Stimulated activated CD4-positive, alpha-beta T cell treated with anti-CD3 and anti-CD28 coated beads, Interleukin-15, amount 100 ng/mL, for 24 hours (primary cell): ENCODE measurements at places on chromosomes 7 and 10.

GRCh38 chr10:118970770-118971169, 58.7 kb upstream of the NANOS1 start:
- DNase-seq: no peak

DNA sequence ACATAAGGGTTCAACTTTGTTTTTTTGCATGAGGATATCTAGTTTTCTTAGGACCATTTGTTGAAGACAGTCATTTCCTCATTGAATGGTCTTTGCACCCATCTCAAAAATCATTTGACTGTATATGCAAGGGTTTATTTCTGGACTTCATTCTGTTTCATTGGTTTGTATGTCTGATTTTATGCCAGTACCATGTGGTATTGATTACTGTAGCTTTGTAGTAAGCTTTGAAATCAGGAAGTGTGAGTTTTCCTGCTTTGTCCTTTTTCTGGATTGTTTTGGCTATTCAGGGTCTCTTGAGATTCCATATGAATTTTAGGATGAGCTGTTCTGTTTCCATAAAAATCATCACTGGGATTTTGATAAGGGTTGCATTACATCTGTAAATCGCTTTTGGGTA, 63.9 kb downstream of the SND1 start:
- no peak for DNase-seq

DNA sequence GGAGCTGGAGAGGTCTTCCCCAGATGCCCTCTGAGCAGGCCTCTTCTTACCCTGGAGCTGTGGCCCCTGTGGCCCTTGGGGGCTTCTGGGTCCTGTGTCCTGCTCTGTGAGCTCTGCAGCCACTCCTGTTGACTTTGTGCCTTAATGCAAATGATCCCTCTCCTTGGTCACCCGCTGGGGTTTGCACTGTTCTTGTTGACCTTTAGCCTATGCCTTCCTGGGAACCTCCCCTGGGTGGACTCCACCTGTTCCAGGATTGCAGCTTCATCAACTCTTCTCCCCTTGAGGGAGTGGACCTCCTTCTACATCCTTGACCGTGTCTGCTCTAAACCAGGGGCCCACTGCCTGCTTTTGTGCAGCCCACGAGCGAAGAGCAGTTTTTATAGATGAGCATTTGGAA, 58.6 kb upstream of the CTBP2 start:
- no peak for DNase-seq

DNA sequence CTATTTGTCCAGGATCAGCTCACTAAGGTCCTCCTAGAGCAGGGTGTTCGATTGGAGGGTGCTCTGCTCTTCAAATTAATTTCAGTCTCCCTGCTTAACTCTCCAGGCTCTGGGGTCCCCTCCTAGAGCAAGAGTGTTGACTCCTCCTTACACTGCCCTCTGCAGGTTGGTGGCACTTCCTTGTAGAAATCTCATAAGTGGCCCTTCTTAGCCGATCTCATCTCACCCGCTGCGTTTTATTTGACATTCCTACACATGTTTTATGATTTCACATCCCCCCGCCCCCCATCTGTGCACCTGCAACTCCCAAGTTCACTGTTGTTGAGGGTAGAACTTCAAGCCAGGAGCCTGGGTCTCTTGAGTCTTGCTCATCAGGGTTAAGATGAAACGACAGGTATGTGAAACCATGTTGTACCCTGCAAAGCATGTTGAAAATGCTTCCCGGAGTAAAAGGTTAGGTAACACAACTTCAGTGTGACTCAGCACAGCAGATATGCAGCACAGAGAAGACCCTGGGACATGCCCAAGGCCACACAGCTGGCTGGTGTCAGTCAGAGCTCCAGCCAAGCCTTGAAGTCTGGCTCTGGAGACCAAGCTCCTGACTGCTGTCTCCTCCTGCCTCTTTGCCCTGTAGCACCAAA, 171.2 kb downstream of the PRKAG2 start:
- DNase-seq: peak; percentile 17

DNA sequence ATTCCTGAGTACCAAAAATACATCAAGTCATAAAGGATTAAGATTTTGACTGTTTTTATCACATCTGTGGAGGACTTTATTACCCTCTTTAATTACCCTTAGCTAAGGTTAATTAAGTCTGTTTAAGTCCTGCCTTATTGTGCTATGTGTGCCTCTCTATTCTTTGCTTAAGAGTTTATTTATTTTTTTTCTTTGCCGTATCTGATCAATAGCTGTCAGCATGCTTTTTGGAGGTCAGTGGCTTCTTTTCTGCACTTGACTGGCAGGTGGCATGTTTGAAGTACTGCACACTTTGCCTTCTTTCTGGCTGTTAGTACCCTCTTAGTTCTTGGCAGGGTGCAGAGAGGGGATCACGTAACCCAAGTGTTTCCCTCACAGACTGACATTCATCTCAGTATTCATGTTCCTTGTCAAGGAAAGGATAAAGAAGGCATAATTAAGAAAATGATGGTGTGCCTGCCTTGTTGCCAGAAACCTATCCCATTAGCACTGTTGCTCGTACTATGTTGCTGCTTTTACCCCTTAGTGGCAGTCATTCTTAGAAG, 225.8 kb downstream of the EXOC4 start:
- no peak for DNase-seq

DNA sequence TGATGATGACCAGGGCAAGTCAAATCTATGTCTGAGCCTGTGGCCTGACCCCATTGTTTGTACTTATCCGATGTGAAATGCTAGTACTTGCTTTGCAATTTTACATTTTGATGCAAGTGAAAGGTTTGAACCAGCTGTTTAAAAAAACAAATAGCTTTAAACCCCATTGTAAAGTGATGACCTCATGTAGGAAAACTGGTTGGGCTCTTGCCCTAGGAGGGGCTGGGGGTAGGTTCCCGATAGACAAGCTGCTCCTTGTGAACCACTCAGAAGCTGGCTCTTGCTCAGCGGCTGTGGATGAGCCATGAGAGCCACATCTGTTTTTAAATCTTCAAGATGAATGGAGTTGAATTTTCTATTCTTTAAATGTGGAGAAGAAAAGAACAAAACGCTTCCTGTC, 185.3 kb downstream of the WDR11 start:
- no peak for DNase-seq

DNA sequence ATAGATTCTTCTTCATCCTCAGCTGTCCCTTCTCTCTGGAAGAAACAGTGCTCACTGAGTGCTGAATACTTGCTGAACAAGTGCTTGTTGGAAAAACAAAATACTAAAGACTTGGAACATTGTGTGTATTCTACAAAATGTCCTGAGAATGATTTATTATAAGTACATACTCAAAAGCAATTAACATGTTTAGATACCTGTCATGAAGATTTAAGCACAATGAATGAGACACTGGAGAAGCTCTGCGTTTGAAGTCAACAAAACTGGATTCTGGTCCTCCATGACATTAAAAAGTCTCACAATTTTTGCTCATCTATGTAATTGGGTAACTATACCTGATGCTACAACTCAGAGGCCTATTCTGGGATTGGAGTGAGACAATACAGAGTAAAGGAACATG, 34.8 kb upstream of the LAMB1 start:
- no peak for DNase-seq
